Mucosa of gallbladder (tissue), 1 donor: ENCODE measurements at places on chromosomes 2 and 18.

GRCh38 chr18:31102025-31102684 lies at the start of gene DSC2:
Gene DSC2, minus strand, starts transcription at chr18:31102421. Its CDS starts 450 bp downstream, at chr18:31101971.
- peak; percentile 13 for DNase-seq

DNA sequence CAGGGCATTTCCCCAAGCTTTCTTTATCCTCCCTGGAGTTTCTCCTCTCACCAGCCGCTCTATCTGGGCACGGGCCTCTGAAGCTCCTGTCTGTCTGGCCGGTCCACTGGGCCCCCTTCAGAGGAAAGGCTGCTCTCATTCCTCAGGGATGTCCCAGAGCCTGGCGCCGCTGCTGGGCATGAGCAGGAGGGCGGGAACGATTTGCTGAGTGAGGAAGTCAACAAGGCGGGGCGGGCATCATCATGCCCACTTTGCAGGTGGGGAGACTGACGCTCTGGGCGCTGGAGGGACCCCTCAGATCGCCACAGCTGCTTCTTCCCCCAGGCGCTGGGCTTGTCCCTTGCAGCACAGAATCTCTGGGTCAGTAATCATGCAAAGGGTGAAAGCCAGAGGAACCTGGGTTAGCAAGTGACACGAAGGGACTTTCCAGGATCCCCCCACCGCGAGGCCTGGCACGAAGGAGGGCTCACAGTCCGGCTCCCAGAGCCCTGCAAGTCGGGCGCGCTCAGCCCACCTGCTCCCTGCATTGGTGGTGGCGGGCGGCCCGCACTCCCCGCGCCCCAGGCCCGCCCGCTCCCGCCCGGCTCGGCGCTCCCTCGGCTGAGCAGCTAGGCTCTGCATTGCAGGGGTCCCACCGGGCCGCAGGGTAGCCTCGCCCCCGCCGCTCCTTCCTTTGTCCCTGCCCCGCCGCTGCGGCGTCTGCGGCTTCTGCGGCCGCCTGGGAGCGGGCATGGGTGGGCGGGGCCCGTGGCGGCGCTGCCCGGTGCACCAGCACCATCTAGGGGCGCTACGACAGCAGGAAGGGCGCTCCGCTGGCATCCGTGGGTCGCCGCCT lies 157.8 kb downstream of the CYRIA start:
- peak; percentile 37 for DNase-seq

DNA sequence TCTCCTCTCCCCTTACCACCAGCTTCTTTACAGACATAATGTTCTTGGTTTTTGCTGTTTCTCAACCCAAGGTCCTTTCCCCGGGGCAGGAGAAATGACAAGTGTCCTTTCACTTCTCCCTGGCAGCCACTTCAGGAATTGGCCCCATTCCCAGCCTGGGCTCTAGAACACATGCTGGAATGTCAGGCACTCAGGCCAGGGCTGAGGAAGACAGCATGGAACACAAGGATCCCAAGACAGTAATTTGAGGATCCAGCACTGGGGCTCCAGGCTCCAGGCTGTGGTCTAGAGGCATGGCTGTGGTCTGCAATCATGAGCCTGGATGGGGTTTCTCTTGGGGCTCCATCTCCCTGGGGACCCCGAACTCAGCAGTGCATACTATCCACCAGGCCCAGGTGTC lies 201.4 kb downstream of the CELF4 start:
- DNase-seq, result peak; percentile 34

DNA sequence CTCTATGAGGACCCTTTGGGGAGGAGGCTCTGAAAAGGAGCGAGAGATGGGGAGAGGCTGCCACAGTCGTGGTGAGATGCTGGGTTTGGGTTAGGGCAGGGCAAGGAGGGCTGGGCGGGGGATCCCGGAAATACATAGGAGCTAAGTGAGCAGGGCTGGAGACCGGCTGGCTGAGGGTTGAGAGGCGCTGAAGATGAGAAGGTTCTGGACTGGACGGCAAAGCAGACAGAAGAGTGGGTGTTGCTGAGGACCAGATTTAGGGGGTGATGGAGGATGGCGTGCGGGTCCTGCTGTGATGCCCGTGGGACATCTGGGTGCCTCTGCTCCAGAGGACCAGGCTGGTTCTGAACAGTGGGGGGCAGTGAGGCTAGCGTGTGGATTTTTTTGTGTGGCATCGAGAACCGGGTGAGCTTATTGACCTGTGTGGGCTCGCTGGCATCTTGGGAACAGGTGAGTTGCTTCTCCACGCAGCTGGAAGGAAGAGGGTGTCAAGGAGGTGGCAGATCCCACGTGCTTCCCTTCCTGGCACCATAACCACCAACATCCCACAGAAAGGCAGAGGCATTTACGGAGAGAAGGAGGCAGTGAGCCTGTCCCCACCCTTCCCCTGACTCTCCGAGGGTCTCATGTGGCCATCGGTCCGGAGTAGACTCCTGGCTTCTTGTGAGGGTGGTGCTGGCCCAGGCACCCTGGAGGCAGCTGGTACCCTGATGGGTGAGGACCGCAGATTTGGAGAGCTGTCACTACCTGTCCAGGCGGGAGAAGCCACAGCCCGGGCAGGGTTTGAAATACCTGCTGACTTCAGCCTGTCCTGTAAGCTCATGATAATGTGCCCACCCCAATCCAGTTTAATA lies 70.3 kb downstream of the ASB1 start:
- no peak for DNase-seq
